Ascending aorta (tissue), 2 donors: ENCODE measurements at places on chromosomes 5 and 9.

DNA sequence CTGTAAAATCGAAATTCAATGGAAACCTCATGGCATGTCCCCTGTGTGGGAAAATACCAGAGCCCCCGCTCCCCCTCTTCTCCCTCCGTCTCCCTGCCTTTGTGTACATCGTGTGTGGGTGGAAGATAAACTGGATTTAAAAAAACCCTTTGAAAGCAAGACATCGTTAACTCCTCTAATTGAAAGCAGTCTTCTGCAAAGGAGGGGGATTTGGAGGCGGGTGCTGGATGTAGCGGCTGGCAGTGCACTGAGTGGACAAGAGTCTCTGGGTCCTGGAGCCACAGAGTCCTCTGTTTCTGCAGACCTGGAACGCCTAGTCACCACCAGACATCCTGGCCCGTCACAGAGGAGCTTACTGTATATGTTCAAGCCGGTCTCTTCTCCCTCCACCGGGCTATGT lies 169.4 kb downstream of the PAPPA start:
- no peak for DNase-seq

- no peak for DNase-seq
These were observed 302.4 kb downstream of the RAB3C start for GRCh38 chr5:58885260-58885659.

DNA sequence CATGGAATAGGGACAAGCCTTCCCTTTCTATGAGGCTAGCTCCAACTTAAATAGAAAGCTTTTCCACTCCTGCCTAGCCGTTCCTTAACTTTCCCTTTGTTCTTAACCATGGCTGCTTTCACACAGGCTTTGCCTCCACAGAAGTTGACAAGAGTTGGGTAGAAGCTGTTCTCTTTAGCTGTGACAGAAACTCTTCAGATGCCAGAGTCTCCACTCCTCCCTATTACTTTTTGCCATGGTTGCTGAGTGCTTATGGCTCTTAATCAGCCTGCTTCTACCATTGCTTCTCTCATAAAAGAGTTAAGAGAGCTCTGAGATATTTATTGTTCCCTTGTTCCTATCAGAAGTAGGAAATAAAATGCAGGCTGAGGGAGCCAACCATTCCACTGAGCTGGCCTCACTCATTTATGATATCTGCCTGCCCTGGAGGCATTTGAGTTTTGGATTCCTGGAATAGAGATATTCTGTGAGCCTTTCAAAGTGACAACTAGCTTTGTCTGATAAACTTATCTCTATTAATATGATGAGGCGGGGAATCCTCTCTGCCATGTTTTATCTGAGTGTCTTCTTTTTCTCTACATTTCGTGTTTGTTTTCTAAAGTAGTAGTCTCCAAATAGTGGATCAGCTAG lies 162.6 kb downstream of the DMAC1 start:
- DNase-seq: no peak

DNA sequence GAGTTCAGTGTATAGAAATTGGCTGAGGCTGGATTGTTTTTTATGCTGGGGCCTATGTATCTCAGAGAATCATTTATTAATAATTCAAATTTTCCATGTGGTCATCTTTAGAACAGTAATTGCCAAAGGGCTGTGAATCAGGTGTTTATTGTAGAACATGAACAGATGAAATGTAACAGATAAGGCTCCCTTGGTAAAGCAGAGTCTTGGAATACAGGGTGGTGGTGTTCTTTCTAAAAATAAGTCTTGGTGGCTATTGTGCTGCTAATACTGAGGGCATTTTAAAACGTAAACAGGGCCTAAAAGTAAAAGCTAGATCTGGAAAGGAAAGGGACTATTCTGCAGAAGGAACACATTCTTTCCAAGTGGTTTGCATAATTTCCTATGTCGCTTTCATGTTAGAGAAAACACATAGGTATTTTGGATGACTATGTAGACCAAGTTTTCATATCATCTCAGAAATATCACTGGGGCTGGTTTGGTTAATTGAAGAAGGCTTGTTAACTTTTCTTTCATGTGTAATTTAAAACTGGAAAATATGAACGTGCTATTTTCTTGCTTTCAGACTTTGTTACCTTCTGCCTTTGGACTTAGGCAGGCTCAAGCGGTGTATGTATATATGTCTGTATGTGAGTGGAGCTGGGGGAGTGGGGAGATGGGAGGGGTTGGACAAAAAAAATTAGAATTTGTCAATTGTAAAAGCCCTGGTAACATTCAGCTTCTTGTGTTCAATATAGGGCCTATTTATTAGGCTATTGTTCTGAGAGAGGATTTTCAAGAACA lies 119.9 kb upstream of the ANKRD55 start:
- no peak for DNase-seq

DNA sequence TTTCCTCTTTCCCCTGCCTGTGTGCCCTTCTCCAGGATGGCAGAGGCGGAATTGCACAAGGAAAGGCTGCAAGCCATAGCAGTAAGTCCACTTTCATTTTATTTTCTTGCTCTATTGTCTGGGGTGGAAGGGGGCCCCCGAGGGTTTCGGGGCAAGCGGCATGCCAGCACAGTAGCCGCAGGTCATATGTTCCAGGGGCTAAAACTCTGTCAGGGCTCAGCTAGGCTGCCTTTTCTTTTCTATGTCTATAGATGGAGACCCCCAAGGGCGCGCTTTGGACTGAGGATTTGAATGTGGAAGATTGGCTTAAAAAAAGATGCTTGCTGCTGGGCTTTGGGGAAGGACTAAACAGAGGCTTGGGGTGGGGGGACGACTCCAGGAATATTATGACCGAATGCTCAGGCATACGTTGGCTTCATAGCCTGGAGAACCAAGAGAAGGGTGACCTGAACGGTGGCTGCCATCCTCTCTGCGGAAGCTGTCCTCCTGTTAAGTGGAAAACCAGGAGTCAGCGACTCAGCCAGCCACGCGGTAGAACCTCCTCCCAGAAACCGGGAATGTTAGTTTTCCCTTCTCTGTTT lies 545 bp downstream of the PALM2AKAP2 start:
- no peak for DNase-seq

GRCh38 chr5:589588-589987 lies 22.6 kb upstream of the CEP72 start:
- peak; percentile 39 for DNase-seq

GRCh38 chr5:42216904-42217303 lies 206.3 kb upstream of the GHR start:
- DNase-seq: no peak

DNA sequence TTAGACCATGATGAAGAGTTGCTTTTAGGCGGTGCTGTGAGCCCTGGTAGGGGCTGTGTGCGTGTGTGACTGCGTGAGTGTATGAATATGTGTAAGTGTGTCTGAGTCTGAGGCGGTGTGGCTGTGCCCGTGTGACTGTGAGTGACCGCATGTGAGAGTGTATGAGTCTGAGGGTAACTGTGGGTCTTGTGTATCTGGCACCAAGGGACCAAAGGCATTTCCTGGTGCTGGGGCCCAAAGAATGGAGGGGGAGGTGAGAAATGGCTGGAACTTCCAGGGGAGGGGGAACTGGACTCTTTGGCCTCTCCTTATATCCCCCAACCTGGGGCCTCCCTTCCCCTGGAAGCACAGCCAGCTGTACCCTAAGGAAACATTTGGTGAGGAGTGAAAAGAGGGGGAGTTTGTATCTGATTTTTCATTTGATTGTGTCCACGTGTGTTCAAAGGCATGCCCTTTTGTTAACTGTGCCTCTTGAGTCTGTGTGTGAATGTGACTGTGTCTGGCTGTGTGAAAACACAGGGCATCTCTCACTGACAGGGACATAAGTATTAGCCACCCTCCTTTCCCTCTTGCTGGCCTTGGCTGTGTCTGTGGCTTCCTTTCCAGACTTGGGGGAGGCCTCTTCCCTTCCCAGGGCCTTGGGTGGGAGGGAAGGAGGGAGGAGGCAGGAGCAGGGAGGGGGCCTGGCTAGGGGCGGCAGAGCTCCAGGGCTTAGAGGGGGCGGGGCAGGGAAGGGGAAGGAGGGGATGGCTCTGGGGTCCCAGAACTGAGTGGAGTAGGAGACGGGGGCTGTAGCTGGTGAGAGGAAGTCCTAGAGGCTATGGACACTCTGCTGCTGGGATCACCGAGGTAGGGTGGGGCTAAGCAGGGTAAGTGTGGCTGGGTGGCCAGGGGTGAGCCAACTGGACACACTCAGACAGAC lies 1.4 kb downstream of the IL11RA start:
- peak; percentile 36 for DNase-seq

- DNase-seq: no peak
These were observed 95.8 kb downstream of the PCSK1 start for GRCh38 chr5:96337048-96337781.

GRCh38 chr9:12722131-12722530 lies 28.9 kb downstream of the TYRP1 start:
- DNase-seq: no peak

- DNase-seq: no peak
These were observed 626.2 kb downstream of the TLR4 start for GRCh38 chr9:118330191-118330986.

DNA sequence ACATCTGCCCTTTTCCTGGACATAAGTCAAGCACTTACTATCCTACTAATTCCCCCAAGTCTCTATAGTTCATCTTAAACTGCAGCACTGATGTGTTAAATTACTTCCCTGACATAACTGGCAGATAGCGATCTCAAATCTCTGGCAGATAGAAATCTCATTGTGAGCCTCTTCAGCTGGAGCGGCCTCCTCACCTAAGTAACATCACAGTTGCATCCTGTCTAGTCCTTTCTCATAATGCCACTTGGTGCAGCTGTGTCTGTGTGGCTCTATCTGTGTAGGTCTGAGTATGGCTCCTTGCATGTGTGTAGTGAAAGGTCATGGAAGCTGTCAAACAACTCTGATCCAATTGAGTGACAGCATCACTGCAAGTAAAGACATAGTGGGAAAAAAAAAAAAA lies 53.6 kb upstream of the FST start:
- no peak for DNase-seq

- DNase-seq: no peak
These were observed 3.1 kb downstream of the PTCH1 start for GRCh38 chr9:95513711-95514110.

- DNase-seq: no peak
These were observed 50.4 kb downstream of the TRIO start for GRCh38 chr5:14193496-14193895.

DNA sequence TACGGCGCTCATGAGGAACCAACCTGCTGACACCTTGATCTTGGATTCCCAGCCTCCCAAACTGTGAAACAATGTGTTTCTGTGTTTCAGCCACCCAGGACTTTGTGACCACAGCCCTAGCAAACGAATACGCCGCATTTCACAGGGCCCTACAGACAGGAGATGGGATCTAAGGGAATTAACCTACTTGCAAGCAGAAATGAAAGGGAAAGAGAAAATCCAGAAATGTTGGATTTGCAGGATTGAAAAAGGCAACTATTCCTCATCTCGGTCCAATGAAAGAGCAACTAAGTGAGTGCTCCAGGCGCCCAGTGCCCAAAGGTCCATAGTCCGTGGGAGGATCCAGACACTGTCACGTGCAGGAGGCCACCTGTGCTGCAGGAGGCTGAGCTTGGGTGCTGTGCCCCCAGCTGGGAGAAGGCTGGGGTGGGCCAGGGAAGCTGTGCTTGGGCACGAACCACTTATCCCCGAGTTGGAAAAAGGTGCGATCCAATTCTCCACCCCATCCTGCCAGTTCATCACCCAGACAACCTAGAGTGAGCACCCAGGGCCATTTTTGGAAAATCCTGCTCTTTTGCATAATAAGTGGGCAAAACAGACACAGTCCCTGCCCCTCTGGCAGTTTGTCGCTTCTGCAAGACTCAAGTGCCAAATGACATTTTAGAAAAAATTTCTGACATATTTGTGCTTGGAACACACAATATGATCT lies 177.9 kb downstream of the C9orf50 start:
- DNase-seq: no peak

- no peak for DNase-seq
These were observed 26.3 kb upstream of the TNPO1 start for GRCh38 chr5:72790186-72790585.

GRCh38 chr9:130927995-130928900 lies 10.8 kb downstream of the FIBCD1 start:
- no peak for DNase-seq

DNA sequence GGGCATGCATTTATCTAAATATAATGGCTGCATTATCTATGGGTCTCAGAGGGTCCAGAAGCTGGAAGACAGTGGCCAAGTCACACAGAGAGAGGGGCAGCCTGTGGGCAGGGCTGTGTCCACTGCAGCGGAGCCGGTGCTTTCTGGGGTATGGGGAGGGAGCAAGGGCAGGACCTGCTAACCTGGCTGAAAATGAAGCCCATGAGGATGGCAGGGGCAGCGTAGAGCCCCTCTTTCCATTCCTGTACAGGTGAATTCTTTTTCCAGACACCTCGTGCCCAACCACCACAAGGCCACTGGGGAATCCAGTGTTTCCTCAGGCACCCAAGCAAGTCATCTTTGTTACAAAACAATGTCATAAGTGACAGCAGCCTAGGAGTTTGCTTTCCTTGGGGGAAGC lies 305.9 kb upstream of the IRX4 start:
- no peak for DNase-seq

- DNase-seq: no peak
These were observed 168.5 kb downstream of the RGS3 start for GRCh38 chr9:113631871-113632665.

DNA sequence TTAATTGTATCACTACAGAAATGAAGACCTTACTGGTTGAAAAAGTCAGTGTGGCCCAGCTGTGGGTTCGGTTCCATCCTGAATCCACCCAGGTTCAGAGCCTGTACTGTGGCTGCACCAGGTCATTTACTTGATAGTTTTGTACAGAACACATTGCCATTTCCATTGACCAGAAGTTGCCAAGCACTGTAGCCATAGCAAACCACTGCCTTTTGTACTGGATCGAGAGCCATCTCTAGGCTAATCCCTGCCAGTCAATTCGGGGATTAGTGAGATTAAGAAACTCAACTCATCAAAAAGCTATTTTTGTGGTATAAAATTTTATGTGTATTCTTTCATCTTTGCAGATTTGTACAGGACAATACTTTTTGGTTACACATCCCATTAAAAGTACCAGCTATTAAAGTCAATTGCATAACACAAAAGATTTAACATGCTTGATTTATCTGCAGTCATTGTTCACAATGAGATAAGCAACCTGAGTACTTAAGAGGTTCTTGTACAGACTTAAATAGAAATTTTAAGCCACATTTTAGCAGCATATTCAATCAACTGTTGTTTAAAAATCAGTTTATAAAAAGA lies 108.5 kb upstream of the OTULINL start:
- no peak for DNase-seq

- DNase-seq: no peak
These were observed 11.1 kb downstream of the GPR21 start for GRCh38 chr9:123044586-123044985.

GRCh38 chr5:72463449-72464052 lies 43.7 kb downstream of the ZNF366 start:
- DNase-seq: no peak

GRCh38 chr5:153523211-153523610 lies 32.7 kb downstream of the GRIA1 start:
- DNase-seq: no peak

DNA sequence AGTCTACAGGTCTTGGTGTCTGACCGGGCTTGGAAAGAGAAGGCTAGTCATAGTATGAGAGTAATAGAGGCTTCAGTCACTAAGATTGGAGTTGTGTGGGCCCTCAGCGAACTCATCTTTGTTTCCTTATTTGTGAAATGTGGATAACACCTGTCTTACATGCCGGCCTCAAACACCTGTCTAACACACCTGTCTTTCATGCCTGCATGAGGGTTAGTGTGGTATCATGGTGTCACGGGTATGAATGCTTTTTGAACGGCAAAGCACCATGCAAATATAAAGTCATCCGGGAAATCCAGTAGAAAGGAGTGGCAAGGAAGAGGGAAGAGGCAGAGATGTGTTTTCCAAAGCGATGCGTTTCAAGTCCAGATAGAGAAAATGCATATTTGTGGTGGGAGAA lies 25.5 kb downstream of the GRAMD2B start:
- DNase-seq: no peak
